Left ventricle myocardium inferior (tissue), 1 donor: ENCODE measurements at places on chromosomes 7 and 10.

DNA sequence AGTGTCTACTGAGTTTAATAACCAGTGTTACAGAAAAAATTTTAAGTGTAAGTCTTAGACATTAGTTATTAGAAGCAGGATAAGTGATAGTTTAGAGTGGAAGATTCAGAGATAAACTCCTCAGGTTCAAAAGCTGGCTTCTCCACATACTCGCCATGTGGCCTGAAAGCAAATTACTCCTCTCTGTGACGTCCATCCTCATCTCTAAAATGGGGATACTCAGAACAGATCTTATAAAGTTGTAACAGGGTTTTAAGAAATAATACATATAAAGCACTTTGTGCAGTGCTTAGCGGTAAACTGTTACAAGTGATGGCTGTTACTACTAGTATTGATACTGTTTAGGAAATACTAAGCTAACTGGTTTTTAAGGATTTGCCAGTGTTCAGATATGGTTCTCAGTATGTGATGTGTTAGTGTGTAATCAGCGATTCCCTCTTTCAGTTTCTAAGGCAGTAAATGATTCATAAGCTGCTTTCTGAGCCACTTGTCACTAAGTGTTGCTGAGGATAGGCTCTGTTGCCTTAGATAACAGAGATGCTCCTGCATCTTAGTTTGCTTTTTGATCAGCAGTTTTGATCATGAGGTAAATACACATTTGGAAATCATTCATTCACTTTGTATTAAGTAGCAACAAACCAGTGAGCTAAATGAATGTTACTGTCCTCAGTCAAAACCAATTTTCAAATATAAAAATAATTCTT lies 58.7 kb downstream of the CYP51A1 start:
- DNase-seq = no peak

DNA sequence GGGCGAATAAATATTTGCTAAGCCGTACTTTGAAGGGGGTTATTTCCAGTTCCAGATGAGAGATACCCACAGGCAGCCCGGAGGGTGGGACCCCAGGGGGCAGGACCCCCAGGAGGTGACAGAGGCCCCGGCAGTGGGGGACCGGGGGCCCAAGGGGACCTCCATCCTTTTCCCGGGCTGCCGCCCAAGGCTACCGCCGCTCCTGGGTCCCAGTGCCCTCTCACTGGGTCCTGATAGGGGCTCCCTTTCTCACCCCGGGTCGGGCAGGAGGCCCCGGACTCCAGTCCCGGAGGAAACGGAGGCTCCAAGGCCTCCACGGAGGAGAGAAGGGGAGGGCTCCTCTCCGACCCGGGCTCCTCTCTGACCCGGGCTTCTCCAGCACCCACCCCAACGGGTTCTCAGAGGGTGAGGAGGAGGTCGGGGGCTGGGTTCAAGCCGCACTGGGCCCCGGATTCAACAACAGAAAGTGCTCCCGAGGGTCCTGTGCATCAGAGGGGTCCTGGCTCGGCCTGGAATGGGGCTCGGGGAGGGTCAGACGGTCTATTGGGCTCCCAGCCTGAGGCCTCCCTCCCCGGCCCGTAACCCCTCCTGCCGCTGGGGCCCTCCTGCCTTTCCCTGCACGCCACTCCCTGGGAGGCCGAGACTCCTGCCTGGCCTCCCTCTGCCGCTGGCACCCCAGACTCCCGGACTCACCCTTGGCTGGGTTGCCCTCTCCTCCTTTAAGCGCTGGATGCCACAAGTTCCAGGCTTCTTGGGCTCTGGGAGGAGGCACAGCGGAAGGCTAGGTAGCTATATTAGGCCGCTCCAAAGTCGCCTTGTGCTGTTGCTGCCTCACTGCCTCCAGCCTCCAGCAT lies 62.5 kb downstream of the ZNF37A start:
- DNase-seq = no peak

DNA sequence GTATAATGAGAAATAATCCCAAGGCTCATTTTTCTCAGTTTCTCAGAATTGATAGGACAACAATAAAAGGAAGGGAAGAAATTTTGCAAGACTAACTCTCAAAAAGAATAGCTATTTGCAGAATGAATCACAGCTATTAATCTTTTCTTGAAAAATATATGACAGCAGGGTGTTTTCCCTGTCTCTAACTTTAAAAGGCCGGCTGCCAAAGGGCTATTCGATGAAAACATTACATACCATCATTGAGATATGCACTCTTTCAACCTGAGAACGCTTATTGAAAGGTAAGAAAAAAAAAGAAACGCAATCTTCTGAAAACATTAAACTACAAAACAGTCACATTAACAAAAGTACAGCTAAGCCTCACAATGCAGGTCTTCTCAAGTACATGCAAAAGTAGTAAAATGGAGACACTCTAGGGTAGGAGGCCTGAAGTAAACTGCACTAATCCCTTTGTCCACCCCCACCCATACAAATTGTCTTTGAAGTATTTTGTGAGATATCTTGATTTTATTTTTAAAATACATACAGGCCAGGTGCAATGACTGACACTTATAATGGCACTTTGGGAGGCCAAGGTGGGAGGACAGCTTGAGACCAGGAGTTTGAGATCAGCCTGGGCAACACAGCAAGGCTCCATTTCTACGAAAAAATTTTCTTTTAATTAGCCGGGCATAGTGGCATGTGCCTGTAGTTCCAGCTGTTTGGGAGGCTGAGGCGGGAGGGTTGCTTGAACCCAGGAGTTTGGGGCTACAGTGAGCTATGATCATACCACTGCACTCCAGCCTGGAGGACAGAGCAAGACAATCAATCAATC lies 83.0 kb downstream of the PARD3 start:
- DNase-seq = no peak

DNA sequence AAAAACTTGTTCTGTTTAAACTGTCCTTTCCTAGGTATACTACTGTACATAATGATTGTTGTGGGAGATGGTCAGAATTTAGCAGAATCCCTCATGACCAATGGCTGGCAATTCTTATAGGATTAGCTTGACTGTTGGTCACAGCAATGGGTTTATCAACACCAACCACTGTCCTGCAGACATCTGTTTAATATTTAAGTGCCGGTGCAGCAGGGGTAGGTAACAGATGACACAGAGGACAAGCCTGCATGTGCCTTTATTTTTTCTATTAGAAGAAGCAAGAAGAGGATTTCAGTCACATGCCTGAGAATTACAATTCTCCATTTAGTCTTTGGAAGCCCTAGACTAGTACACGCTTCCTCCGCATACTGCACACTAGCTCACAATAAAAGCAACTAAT lies 48.4 kb downstream of the CCDC6 start:
- DNase-seq = no peak

DNA sequence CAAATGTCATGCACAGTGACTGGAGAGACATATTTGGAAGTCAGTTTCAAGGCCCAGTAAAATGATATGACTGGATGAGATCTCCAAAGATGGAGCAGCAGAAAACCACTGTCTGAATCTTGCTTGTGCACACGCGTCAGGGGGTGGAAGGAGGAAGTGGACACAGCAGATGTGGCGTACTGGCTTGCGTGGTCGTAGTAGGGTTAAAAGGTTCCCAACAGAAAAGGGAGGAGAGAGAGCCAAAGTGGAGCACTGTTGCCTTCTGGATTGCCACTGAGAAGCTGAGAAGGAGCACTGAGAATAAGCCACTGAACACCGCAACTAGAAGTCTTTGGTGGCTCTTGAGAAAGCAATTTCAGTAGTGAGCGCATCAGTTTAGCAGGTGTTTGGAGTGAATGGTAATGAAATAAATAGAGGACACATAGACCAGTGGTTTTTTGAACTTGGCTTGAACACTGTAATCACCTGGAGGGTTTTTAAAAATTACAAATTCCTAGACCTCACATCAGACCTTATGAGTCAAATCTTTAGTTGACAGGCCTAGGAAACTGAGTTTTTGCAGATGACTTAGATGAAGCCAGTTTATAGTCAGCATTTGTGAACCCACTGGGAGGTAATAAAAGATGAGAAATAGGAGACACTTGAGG lies 227.3 kb downstream of the PTEN start:
- DNase-seq = no peak

DNA sequence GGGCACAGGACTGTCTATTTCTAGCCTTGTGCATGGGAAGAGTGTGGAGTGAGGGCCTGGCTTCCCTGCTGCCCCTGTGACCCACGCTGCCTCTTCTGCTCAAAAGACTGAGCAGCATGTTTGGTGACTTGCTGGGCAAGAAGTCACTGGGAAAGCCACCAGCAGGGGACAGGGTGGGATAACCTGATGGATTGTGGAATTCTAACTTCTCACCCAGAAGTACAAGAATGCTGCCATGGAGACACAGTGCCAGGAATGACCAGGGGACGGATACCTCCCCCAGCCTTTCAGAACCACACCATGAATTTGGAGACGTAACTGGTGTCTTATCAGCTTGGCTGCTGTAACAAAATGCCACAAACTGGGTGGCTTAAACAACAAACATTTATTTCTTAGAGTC lies 28.4 kb downstream of the GALNTL5 start:
- no peak for DNase-seq

GRCh38 chr7:142884286-142884640 lies 1.3 kb downstream of the TRPV6 start:
- DNase-seq = no peak

DNA sequence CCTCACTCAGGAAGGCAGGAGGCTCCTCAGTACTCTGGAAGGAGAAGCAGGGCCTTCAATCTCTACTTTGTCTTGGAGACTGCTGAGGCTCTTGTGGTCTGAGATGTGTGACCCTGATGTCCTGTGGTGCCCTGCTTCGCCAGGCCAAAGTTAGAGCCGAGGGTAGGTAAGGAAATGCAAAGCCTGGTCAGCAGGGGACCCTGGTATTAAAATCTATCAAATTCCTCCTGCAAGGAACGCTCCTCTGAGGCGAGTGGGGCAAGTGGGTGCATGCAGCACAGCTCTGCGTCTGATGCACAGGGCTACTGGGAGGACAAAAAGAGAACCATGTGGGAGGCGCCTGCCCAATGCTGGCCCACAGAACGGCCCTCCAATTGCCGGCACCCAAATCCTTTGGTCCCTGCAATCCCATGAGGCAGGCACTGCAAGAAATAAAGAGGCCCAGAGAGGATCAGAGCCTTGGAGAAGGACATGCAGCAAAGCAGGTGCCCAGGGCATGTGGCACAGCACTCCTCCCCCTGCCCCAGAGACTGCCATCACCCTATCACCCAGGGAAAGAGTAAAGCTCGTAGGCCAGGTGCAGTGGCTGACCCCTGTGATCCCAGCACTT lies 23.1 kb upstream of the ZMIZ1 start:
- peak; percentile 5 for DNase-seq

- DNase-seq = no peak
Measured at GRCh38 chr7:101563198-101563901, 65.7 kb downstream of the MYL10 start.

DNA sequence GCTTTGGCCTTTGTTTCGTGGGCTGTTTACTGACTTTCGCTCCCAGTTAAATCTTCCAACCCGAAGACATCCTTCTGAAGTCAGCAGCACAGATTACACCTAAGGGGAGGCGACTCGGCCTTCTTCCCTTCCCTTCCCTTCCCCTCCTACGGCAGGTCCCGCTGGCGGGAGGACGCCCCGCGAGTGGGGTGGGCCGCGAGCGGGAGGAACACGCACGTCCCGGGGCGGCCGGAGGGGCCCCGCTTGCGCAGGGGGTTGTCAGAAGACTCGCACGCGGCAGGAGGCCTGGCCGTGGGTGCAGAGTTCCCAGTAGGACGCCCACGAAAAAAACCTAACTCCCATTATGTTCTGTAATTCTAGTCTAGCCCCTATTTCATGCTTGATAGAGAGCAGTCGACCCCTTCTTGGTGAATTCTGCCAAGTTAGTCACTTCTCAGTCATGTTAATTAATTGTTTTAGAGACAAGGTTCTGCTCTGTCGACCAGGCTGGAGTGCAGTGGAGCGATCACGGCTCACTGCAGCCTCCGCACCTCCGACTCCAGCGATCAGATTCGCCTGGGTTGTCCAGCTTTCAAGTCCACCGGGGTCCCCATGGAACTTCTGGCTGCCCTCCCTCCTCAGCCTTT lies 19.2 kb upstream of the ZNF32 start:
- DNase-seq = no peak

DNA sequence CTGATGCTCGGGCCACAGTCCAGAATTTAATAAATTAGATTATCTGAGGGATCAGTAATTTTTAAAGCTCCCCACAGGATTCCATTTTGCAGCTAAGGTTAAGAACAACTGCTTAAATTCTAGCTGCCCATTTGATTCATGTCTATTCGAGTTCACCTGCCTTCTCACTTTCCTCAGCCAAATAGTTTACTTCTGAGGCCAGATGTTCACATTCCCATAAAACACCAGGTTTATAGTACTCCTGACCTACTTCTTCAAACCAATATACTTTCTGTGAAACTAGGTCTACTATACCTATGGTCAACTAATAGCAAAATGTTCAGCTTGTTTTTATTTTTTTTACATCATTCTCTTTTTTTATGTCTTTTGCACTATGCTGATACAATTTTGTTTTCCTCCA lies 86.3 kb downstream of the GPR158 start:
- no peak for DNase-seq

DNA sequence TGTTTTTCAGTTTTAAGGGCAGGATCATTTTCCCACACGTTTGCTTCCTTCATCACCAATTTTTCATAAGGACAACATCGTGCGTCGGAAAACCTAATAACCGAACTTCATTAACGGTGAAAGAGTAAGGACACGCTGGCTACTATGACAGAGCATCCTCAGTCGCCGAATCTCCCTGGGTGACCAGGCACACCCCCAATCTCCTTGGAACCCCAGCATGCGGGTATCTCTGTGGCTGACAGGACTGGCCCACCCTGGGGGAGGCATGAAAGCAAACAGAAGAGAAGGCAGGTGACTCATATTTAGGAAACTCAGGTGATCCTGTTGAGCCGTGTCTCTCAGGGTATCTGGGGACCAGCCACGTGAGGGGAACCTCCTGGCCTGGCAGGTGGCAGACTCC lies 134.2 kb downstream of the DIP2C start:
- DNase-seq = no peak

DNA sequence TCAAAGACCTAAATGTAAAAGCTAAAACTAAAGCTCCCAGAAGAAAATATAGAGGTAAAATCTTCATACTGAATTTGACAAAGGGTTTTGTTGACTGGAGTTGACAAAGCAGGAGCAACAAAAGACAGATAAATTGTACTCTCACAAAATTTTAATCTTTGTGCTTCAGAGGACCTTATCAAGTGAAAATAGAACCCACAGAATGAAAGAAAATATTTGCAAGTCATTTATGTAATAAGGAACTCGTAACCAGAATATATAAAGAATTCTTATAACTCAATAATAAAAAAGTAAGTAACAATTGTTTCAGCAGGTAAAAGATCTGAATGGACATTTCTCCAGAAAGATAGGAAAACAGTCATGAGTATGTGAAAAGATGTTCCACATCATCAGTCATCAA lies 62.0 kb upstream of the SRRM3 start:
- DNase-seq = no peak

- DNase-seq = no peak
Measured at GRCh38 chr10:77455561-77455960, 182.0 kb downstream of the KCNMA1 start.

GRCh38 chr7:69219381-69219780 lies 378.9 kb upstream of the AUTS2 start:
- no peak for DNase-seq
